ENCODE measurements at places on chromosomes 5 and 9.

GRCh38 chr9:37215830-37216229 is 95.5 kb downstream of the ZCCHC7 start:
- no peak for DNase-seq

GRCh38 chr5:97355775-97356174 is 172.7 kb upstream of the RIOK2 start:
- DNase-seq, result no peak

DNA sequence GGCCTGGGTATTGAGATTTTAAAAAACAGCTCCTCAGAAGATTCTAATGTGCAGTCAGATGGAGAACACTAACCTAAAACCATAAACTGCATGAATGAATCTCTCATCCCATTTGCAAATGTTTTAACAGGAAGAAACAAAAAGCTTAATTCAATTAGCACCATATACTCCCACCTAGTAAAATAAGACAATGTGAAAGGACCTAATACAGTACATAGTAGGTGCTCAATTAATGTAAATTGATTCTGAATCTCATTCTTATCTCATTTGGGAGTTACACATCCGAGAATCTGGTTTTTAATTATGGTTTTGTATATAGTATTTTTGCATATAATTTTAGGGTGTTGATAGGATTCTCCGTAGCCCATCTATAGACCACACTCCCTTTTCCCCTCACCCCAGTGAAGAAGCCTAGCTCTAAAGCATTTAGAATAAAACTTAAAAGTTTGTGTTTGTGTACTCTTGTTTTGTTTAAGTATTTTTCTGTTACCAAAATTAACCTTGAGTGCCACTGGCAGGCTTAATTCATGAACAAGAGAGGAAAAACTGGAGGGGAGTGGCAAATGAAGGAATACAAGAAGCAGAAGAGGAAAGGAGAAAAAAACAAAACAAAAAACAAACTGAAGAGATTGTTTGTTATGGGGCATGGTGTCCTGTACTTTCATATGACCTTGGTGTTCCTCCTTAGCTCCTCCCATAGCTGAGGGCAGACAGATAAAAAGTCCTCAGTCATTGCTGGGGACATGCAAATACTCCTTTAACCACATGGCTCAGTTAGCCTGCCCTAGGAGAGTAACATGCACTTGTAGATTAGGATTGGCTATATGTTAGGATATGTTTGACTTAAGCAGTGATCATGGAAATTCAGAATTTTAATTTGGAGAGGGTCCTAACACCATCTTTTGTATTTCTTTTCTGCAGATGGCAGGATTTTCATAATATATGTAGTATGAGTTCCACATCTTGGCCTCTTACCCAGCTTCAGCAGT is 1.2 kb downstream of the RNF14 start:
- no peak for DNase-seq

- no peak for DNase-seq
Measured at GRCh38 chr9:20405616-20406015, 216.7 kb downstream of the MLLT3 start.

DNA sequence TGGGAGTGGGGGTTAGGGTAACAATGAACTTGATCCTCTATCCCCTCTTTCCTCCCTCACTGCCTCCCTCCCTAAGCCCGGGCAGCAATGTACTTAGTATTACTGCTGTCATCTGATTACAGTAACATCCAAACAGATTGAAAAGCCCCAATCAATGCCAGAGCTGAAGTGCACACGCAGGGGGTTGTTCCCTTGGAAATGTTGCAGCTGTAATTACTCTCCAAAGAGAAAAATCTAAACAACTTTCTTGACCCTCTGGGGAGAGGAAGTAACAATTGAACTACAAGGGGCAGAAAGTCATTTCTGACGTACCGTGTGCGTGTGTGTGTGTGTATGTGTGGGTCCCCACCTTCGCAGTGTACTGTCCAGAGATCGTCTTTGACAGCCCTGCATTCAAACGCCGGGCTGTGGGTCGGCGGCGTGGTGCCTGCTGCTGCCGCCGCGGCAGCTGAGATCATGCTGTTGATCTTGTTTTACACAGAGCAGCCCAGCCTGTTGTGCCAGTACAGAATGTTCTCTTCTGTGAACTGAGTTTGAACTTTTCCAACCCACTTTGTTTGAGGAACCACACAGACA is 66.0 kb upstream of the KLF9 start:
- no peak for DNase-seq

- DNase-seq, result no peak
Measured at GRCh38 chr9:125630436-125630835, 76.6 kb downstream of the MAPKAP1 start.

DNA sequence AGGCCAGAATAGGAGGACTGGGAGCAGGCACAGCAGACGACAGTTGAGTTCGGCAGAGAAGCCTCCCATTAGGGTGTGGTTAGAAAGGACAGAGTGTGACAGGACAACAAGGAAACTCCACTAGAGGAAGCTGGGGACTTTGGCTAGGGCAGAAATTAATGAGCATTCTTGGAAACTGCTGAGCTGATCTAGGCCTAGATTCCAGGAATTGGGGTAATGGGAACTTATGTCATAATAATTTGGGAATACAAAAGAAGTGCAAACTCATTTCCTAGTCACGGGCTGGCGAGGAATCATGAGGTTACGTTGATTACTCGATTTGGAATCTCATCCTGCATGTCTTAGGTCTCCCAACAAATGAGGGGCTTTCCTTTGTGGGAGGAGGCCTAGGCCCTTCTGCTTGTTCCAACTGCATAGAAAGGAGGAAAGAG is 144.6 kb upstream of the RPS23 start:
- DNase-seq, result no peak

GRCh38 chr9:129441852-129442251 is 179.0 kb downstream of the C9orf50 start:
- DNase-seq, result no peak

DNA sequence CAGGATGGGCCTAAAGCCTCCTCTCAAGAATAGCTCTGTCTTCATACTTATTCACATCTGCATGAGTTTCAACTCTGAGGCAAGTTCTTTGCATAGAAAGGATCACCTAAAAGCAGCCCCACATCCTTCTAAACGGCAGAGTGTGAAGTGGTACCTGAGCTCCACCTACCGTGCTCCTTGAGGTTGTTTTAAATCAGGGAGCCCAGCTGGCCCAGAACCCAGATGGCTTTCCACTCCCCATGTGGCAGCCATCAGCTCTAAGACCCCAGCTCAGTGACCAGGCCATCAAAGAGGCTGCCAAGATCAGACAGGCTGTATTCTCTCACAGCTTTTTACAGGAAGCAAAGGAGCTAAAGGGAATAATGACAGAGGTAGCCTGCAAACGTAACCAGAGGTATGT is 299.3 kb downstream of the RASEF start:
- DNase-seq, result no peak

DNA sequence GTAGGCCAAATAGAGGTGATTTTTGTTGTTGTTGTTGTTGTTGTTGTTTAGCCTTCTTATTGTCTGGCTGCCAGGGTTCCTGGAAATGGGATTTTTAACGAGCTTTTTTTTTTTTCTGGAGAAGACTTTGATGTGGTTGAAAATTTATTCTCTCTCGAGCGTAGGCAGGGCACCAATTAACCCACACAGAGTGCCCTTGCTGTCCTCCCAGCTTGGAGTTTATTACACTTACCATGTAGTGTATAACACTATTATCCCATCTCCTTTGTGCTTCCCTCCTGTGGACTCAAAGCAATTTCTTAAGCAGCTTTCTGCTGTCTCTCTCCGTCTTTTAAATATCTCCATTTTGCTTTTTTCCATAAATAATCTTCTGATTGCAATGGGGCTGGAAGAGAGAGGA is 57.4 kb downstream of the OR2K2 start:
- DNase-seq, result no peak

DNA sequence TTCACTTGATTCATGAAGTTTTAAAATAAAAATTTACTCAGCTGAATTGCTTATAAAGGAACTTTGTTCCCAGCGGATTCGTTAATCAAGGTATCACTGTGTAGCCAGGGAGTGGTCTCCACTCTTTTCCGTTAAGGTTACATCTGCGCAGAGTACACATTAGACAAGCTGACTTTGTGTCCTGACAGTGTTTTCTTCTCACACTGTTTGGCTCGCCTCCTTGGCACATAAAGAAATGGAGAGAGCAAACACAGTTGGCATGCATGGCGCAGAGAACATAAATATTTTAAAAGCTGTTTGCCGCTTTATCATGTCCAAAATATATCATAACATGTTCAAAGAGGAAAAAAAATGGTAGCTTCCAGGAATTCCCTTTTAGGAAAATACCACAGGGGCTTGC is 153.2 kb downstream of the EDIL3 start:
- no peak for DNase-seq

GRCh38 chr5:109100971-109101370 is 308.8 kb downstream of the PJA2 start:
- DNase-seq, result no peak

- no peak for DNase-seq
Measured at GRCh38 chr9:130336885-130337284, 71.3 kb downstream of the HMCN2 start.

DNA sequence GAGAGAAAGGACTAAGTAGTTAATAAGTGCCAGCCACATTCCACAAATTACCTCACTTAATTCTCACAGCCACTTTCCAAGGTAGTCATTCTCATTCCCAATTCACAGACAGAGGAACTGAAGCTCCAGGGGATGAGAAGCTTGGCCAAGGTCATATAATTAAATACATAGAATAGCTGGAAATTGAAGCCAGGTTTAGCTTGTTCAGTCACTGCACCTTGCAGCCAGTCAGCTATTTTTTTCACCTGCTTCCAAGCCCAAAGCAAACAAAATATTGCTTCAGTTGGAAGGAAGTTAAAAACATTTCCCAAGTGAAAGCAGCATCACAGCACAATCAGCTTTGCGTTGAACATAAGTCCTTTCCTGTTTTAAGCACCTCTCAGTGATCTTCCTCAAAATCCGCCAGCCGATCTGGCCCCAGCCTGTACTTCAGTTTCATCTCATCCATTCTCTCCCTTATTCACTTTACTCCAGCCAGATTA is 4.8 kb downstream of the ALDH1A1 start:
- no peak for DNase-seq

GRCh38 chr5:93300309-93300923 is 280.6 kb downstream of the NR2F1-AS1 start:
- DNase-seq, result no peak

DNA sequence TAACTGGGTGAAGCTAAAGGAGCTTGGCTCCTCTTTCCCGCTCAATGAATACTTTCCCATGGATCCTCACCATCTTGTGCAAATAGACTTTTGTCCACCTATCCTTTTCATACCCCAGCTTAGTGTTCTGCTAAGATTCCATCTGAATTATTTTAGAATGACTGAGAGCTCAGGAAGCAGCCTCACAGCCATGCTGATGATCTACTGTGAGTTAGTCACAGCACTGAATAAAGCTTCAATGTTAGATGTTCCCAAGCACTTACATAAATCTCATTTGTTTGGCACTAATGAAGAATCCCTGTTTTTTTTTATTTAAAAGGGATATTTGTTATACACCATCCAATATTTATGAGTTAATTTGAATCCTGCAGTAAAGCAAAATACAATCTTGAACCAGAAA is 317.6 kb upstream of the TRPC7 start:
- DNase-seq, result no peak

DNA sequence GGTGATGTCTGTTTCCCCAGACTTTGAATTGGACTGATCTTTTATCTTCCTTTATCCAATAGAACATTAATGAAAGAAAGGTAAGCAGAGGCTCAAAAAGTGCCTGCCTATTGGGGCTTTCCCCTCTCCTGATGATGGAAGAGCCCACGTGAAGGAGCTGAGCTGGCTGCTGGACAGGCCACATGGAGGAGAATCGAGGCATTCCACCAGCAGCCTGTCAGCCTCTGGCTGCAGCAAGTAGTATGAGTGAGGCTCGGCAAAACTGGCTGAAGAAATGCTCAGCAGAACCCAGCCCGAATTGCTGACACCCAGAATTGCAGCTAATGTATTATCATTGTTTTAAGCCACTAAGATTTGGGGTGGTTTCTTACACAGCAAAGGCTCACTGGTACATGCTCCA is 66.5 kb upstream of the STC2 start:
- DNase-seq, result no peak

DNA sequence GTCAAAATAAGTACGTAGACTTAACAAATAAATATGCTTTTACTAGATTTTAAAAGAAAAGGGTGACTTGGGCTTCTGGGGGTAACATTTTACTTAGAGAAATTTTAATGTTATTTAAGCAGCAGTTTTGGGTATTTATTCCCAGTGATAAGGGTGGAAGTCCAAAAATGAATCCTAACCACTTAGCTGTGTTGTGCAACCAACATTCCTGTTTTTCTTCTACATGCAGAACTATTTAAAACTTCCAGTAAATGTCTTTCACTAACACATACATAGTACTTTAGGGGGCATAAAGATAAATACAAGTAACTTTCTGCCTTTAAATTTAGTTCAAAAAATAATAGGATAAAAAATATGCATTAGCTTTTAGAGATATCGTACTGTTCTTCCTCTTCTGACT is 436.7 kb downstream of the CTNND2 start:
- DNase-seq, result no peak

- no peak for DNase-seq
Measured at GRCh38 chr5:127418974-127419682, 98.3 kb upstream of the PRRC1 start.

- peak; percentile 28 for DNase-seq
Measured at GRCh38 chr9:125374443-125375309, 113.0 kb downstream of the GAPVD1 start.

Measured in T-helper 17 cell (primary cell).